T-helper 2 cell treated with Interferon-gamma antibody and Interleukin-4, amounts not matched to agents 5 μg/mL and 100 μg/mL, for 36 hours (primary cell): ENCODE measurements at places on chromosomes 3 and 15.
A peak's percentile ranks its signal among the peaks of the same experiment; 100 is the strongest.

DNA sequence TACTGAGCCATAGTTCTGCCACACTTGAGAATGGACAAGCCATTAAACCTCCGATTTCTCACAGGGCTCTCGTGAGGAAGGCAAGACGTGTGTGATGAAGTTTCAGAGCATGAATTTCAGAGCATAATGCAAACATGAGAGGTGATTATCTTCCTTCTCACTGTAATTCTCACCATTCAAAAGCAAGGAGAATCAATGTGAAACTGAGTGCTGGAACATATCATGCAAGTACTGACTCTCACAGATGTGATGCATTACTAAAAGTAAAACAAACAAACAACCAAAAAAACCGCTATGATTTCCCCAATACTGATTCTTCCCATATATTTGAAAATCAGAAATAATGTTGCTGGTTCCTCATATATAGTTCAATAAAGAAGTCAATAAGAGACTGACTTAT is 23.7 kb downstream of the P3H2 start:
- no peak for DNase-seq

- DNase-seq, result no peak
These were observed 9.3 kb downstream of the SECISBP2L start for GRCh38 chr15:49036650-49037545.

DNA sequence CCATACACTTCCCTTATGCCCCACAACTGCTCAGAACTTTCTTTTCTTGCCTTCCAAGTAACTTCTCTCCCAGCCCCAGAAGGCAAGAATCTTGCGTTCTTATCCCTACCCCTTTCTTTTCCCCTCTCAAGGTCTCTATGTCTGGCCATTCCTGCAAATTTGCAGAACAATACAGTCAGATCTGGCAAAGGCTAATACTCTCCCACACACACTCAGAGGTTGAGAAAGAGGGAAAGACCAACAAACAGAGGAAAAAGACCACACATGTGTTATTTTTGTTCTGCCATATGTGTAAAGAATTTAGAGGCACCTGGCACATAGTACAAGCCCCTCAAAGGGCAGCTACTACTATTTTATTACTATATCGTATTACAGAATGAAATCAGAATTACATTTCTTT is 25.7 kb downstream of the GJD2 start:
- no peak for DNase-seq

GRCh38 chr15:33309602-33310276 is 1.0 kb upstream of the RYR3 start:
- no peak for DNase-seq

DNA sequence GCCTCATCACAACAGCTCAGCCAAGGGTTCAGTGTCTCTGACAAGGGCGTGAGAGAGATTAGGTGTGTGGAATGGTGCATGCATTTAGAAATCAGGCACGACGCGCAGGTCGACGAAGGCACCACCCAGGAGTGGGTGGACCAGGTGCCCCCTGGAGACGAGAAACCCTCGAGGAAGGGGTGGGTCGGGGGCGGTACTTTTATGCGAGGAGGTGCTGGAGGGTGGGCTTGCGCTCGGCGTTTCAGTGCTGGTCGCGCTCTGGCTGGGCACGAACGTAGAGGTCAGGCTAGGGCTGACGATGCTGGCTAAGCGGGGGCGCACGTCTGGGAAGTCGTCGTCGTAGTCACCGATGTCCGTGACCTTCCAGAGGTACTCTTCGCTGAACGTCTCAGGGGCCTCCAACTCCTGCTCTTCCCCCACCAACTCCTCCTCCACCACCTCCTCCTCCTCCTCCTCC is 393 bp downstream of the ERICH6 start:
- peak; percentile 41 for DNase-seq

DNA sequence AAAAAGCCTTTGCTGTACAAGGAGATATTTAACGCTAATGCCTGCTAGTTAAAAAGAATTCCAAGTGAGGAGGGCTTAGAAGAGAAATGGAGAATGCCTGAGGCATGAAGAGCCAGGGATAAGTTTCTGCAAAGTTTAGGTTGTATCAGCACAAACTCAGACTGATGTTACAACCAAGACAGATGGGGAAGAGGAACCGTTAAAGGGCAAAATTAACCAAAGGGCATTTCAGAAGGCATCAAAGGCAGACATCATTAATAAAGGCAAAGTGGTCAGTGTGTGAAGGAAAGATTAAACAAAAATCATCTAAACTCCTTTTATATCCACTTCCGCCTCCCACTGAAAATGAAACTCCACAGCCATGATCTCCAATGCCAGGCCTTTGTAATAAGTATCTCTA is 7.0 kb downstream of the MYO5A start:
- no peak for DNase-seq

GRCh38 chr15:71542836-71543235 is 267.5 kb upstream of the NR2E3 start:
- DNase-seq, result no peak

- no peak for DNase-seq
These were observed 110.2 kb downstream of the RBPMS2 start for GRCh38 chr15:64665179-64665578.

- DNase-seq, result no peak
These were observed 65.8 kb upstream of the ZNF148 start for GRCh38 chr3:125440970-125441369.

DNA sequence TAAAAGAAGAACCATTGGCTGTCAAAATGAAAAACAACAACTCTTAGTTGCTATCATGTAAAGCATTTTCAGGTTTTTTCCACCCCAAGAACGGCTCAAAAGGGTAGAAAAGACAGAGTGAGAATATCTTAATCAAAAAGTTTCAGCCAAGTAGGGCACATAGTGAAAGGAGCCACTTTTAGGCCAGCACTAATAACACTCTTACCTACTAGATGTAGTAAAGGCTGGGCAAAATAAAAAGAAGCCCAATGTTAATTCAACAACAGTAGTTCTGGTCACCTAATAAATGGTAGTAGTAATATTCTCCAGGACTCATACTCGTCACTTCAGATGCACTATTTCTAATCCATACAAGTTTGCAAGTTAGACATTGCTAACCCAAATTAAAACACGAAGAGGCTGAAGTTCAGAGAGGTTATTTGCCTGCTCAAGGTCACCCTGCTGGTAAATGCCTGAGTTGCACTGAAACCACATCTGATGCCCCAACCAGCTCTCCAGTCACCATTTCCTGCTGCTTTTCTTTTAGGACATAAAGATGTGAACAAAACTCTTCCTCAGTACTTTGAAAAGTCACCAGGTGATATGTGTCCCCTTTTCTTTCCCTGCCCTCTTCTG is 7.5 kb downstream of the GOLIM4 start:
- DNase-seq, result no peak

GRCh38 chr3:119257654-119258410 is 17.2 kb upstream of the B4GALT4 start:
- DNase-seq, result no peak

DNA sequence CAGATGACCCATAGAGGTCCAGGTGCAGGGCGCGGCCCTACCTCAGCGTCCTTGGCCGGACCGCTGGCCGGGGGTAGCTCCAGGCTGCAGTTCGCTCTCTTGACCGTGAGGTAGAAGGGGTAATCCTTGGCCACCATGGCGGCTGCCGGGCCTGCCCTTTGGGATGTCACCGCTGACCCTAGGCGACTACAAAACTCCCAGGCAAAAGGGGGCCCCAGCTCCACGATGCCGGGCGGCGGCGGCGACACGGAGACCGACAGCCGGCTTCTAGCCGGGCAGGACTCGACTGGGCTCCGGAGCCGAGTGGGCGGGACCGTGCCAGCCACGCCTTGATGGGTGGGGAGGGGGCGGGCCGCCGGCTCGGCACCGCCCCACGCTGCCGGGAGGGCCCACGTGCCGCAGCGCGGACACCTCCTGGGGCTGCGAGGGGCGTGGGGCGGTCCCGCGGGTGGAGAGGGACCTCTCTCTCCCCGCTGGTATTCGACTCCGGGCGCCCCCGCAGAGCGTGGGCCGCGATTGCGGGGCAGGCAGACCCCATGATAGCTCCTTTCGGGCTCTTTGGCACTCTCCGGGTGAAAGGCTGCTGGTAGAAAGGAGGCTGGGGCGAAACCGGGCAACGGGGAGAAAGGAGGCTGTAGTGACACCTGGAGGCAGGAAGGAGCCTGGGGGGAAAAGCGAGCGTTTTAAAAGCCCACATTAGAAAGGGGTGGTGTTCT is at the start of gene ARHGEF3:
Gene ARHGEF3, minus strand, starts transcription at position 288 of the 716 bp plus-strand sequence. Its CDS starts 151 bp downstream, at position 137.
- peak; percentile 83 for DNase-seq

DNA sequence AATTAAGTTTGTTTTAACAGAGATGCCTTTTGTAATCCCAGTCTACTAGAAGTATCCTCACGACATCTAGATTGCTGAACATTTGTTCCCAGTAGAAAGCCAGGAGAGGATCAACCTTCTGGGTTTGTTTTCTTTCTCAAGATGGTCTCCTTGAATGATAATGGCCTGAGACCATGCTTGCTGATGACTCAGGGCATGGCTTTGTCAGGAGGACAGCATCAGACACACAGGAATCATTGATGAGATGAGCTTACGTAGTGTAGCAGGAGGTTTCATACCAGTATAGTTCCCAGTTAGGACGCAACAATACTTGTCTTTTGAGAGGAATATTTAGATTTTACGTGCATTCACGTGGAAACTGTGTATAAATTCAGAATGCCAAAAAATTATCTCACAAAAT is 38.6 kb downstream of the ATP1B3 start:
- DNase-seq, result no peak

DNA sequence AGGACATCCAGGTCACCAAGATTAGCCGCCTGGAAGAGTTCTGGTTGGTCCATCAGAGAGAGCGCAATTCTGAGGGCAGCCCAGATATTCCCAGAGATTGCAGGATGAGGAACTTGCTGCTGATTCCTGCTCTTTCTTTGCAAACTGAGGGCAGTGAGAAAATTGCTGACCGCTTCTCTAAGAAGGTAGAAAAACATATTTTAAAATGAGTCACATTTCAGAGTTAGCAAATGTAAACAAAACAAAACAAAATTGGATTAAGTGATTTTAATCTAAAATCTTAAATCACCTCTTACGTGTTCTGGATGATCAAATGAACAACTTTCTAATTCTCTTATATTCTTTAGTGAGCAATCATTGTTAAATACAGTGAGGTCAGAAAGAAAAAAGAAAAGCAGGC is 149.0 kb downstream of the USP13 start:
- no peak for DNase-seq

GRCh38 chr15:64246364-64247189 is 83.8 kb upstream of the PPIB start:
- peak; percentile 82 for DNase-seq

DNA sequence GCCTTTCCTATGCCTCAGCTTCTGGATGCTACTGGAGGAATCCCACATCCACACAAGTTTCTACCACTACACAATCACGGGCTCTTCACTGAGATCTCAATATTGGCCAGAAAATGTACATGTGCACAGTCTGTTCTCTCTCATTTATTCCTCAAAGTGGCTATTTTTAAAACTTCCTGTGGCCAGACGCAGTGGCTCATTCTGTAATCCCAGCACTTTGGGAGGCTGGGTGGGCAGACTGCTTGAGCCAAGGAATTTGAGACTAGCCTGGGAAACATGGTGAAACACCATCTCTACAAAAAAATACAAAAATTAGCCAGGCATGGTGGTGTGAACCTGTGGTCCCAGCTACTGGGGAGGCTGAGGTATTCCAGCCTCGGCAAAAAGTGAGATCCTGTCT is 91.4 kb upstream of the PRTG start:
- DNase-seq, result no peak

DNA sequence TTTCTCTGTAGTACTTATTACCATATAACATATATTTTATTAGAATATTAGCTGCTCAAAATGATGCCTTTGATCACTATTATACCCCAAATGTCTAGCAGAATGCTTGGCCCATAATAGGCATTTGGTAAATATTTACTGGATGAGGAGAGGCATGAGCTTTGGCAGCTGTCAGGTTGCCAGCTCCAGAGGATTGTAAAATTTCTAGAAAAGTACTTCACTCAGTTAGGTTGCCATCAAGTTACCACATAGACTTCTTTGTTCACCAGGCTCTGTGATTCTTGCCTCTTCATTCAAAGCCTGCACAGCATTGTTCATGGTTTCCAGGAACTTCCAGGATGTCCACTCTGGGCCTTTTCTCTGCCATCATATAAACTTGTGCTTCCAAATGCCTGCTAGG is 582.8 kb downstream of the PDCD6IP start:
- DNase-seq, result no peak

DNA sequence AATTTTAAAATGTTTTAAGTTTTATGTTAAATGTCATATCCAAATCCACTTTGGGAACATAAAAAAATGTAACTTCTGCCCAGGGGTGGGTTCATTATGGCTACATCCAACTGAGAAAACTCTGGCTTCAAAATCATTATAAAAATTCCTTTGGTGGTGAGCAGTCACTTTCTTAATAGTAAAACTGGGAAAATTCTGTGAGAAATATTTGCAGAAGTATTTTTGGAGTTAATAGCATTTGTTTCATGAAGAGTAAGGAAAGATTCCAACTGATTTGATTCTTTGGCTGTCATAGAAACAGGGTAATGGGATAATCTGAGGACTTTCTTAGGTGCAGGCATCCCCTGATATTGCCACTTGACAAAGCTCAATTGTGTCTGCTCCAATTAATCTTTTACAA is 38.8 kb downstream of the CPA3 start:
- no peak for DNase-seq

GRCh38 chr3:157082305-157082982 is 77.5 kb downstream of the CCNL1 start:
- no peak for DNase-seq

GRCh38 chr3:146818301-146818700 is 213.2 kb upstream of the PLSCR5 start:
- DNase-seq, result no peak

DNA sequence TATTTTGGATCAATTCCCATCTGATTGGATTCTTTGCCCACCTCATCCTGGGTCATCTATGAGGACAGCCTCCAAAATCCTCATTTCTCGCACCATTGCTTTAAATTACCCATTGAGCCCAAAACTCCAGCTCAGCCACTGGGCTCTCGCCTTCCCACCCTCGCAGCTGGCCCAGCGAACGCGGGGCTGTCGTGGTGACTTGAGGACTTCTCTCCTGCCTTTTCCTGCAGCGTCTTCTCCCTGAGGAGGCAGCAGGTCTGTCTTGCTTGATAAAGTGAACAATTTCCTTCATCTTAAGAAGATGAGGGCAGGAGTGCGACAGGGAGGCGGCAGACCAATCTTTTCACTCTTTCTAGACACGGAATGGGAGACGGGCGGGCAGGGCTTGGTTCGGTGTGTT is 33.0 kb upstream of the SNRPA1 start:
- DNase-seq, result no peak

DNA sequence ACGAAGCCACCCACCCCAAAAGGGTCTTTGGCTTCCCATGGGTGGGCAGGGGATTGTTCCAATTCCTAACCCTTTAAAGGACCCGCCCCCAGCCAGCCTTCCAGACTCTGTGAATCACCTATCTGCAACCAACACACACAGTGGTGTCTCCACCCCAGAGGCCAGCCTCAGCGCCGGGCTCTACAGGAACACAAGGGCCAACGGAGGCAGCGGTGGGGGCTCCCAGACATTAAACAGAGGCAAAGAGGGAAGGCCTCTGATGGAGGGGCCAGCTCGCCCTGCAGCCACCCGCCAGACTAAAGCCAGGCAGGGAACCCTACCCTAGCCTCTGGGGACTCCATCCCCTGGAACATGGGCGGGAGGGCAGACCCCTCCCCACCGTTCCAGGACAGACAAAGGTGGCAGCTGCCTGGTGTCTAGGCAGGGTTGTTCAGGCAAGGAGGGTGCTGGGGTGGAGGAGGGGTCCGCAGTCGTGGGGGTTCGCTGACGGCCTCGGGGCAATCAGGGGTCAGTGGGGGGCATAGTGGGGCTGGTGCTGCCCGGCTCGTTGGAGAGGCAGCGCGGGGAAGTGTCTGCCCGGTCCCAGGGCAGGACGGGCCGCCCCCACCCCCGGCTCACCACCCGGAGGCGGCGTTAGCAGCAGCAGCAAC is 448 bp downstream of the SHISA5 start:
- no peak for DNase-seq

- no peak for DNase-seq
These were observed 36.9 kb downstream of the METTL6 start for GRCh38 chr3:15390460-15390859.

GRCh38 chr3:10189557-10190354 is 25.0 kb downstream of the IRAK2 start:
- DNase-seq, result peak; percentile 43
